Stimulated activated CD4-positive, alpha-beta T cell treated with anti-CD3 and anti-CD28 coated beads, Interleukin-2, amount 100 ng/mL, for 4 hours (primary cell): ENCODE measurements at places on chromosomes 5 and 9.
A peak's percentile ranks its signal among the peaks of the same experiment; 100 is the strongest.

GRCh38 chr5:168831383-168831782, 252.2 kb upstream of the PANK3 start:
- no peak for DNase-seq

DNA sequence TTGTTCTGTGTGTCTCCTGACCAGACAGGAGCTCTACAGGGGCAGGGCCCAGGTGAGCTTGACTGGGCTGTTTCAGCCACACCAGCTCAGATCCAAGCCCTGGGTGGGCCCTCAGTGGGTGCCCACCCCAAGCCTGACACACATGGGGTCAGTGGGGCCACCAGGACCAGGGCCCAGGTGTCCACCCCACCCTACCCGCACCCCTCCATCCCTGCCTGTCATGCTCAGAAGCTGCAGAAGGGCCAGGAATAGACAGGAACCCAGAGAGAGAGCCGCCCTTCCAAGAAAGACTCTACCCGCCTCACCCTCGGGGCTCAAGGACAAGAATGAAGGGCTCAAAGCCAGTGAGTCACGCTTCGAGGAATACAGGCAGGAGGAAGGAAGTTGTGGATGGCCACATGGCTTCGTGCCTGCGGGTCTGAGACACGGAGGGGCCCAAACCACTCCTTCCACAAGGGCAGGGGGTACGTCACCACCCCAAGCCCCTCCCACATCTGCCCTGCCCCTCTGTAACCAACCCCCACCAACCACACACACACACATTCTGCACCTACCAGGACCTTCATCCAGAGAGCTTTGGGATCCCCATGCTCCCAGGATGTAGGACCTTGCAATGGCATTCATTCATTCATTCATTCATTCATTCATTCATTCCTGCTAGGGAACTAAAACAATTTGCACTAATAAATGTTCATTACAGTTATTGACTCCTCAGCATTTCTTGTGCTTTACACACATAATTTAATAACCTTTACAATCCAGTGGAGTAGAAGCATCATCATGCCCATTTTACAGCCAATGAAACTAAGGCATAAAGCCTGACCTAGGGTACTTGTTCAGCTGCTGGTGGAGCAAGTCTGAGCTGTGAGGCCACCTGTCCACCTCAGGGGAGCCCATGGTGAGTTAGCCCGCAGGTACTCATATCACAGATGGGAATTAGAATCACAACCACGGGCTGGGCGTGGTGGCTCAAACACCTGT, 55.9 kb upstream of the STXBP1 start:
- DNase-seq = peak; percentile 28

DNA sequence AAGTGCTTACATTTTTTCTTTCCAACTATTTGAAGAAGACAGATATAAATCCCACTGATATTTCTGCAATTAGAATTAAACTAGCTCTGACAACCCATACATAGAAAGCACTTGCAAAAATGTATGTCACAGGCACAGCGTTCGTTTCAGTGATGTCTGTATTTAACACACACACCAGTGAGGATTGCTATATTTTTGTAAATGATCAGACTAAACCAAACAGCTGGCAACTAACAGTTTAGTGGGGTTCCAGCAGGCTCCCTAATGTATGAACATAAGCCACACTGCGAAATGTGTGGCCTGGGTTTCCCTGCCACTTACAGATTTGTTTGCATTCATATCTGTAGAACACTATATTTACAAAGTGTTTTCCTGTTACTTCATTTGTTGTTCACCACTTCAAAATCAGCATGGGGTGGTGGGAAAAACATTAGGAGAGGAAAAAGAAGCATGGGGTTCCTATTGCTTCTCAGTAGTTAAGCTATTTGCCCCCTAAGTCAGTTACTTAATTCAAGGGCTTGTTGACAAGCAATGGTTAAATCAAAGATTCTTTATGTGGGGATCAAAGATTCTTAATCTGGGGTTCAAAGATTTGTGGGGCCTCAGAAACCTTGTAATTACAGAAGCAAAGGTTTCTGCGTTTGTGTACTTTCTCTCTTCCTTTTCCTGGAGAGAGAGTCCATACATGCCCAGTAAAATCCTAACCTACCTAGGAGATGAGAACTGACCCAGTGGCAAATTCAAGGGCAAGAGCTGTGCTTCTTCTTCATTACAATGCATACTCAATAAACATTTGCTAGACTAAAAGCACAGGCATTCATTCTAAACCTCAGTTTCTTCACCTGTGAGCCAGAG, 27.1 kb downstream of the ZNF608 start:
- no peak for DNase-seq

DNA sequence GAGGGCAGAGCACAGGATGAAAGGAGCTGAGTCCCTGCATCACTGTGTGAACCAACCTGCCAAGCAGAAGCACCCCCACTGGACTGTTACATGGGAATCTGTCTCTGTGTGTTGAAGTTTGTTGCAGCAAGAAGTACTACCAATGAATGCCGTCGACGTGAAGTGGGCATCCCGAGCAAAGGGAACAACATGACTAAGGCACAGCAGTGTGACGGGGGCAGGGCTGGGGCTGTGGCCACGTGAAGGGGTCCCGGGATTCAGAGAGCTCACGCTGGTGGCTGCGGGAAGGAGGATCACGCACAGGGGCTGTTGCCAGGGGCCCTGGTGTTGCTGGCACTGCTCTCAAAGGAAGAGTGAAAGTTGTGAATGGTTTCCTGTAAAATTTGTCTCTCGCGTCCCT, 27.5 kb upstream of the GABBR2 start:
- DNase-seq = no peak

DNA sequence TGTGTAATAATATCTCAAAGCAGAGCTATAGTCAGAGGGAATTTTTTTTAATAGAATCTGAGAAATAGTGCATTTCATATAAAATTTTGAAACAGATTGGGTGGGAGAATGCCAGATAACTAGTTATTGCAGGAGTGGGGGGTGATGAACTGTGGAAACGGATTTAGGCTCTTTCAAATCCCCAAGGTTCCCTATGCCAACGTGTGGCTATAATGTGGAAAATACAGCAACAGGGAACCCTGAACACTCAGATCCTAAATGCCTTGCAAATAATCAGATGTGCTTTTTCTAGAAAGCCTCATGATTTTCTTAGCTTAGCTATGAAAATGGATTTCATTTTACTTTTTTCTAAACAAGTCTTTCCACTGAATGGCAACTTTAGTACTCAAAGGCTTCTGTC, 180.5 kb upstream of the DMAC1 start:
- no peak for DNase-seq

DNA sequence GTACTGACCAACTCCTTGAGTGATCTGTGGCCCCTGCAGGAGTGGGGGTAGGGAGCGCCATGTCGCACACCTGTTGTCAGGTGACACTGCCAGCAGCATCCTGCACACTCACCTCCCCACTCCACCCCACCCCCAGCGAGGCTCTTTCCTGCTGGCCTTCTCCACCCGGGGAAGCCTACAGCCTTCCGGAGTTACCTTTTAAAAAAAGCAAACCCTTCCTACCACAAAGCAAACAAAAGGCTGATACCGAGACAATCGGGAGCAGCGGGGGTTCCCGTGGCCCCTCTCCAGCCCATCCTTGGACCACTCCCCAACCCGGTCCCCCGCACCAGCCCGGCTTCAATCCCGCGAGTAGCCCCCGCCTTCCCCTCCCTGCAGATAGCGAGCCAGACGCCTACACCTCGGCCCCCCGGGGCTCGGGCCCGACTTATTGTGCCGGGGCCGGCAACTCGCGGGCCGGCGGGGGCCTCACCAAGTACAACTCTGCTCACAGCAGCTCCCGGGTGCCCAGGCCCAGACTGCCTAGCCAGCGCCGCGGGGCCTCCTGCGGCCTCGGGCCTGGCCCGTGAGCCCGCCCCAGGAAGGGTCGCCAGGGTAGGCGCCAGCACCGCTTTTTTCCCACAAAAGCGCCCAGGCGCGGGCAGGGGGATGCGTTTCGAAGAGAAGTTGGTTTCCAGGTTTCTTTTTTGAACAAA, 724 bp downstream of the MACROH2A1 start:
- DNase-seq = peak; percentile 5

GRCh38 chr5:107671742-107672210, 1.0 kb upstream of the EFNA5 start:
- DNase-seq = no peak

DNA sequence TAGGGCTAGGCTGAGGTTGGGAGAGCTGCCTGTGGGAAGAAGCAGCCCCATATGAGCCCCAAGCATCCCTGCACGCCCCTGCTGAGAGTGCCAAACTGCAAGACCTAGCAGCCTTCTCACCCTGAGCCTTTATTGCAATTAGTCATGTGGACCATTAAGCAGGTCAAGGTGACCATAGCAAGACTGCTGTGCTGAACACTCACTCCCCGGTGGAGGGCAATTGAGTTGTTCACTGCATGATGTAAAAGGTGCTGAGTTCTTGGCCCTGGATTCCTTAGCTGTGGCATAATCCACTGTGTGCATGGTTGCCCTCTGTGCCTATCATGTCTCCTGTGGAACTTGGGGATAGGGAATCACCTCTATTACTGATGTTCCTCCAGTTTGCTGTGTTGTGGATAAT, 131.1 kb downstream of the FOXD1 start:
- DNase-seq = no peak

- no peak for DNase-seq
These were observed 53.5 kb downstream of the NIPSNAP3B start for GRCh38 chr9:104817437-104817836.

DNA sequence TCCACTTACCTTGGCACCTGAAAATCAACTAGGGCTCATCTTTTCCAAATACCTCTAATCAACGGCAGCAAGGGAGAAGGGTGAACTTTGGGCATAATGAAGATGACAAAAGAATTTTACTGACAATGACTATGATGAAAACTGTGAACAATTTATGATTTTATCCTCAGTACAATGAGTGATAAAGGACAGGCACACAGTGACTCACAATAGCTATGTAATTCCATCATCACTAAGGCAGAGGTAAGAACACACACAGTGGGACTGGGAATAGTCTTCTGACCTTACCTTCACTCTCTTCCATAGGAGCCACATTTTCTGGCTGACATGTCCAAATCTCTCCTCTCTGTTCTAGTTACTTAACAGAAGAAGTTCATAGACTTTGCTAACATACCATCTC, 26.1 kb upstream of the KCNV2 start:
- DNase-seq = no peak

GRCh38 chr9:70257991-70258691, 637 bp upstream of the SMC5 start:
- peak; percentile 1 for DNase-seq

DNA sequence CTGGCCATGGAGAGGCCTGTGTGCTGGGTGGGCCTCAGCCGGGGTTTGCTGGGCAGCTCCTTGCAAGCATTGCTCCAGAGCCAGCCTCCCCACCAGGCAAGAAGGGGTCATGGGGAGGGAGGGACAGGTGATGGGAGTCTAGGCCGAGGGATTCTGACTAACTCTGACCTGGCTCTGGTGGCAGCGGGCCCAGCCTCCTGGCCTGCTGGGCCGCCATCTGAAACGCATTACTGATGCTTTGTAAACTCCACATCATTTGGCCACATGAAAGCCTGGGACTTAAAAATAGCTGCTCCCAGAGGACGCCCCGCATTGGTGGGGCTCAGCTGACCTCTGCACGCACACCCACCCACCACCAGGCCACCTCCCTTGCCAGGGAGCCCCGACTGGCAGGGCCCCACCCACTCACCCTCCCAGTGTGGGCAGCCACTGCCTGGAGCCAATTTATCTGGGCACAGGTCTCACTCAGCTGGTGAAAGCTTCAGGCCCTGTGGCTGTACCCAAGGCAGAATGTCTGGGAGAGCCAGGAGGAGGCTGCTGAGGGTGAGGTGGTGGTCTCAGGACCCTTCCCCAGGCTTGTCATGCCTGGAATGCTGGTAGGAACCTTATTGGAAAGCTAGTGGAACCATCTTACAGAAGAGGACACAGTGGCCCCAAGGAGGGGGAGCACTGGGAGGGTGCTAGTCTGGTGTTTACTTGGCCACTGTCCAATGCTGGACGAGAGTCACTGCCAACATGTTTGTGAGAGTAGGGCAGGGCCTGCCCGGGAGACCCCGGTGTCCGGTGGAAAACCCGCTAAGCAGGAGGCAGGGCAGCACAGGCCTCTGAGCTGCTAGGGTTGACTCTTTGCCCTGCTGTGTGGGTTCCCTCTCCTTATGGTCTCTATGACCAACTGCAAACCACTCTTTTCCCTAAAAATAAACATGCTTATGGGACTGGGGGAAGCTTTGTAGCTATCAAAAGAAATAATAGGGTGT, 10.8 kb downstream of the TCF7 start:
- DNase-seq = no peak

DNA sequence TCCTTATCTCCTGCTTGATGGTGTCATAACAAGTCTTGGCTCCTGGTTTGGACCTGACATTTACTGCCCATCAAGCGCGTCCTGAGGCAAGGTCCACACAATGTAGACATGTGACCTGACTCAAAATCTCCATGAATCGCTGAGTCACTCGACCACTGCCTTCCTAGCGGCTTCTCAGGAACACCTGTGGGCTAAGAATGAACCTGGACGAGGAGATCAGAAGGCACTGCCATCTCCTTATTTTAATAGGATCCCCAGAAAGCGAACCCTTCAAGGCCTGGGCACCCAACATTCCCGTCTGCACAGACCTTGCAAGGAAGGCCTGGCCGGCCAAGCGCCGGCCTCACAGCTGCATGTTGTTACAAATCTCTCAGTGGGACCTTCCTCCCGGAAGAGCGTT, 60.6 kb upstream of the IRX1 start:
- DNase-seq = no peak

GRCh38 chr5:41891066-41891707, 13.0 kb upstream of the RIMOC1 start:
- DNase-seq = no peak

GRCh38 chr9:36169708-36170107, 520 bp downstream of the CCIN start:
- no peak for DNase-seq

DNA sequence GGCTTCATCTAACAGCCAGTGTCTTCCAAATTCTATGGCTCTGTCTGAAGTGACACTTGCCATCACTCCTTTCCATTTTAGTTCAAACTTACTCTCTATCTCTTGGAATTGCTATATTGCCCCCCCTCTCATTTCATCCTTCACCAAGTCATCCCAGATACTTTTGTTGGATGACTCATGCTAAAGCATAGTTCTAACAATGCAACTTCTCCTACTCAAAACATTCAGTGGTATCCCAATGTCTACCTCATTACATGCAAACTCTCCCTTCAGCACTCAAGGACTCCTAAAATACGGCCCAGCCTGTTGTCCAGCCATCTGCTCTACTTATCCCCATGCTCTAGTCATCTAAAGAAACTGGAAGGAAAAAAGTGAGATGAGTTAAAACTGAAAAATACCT, 171.6 kb downstream of the RASEF start:
- no peak for DNase-seq

- DNase-seq = no peak
These were observed 163.6 kb upstream of the SPEF2 start for GRCh38 chr5:35454011-35454525.

GRCh38 chr9:73527521-73527920, 375.9 kb downstream of the ANXA1 start:
- no peak for DNase-seq

GRCh38 chr5:20017021-20017420, 29.0 kb upstream of the CDH18 start:
- DNase-seq = no peak

DNA sequence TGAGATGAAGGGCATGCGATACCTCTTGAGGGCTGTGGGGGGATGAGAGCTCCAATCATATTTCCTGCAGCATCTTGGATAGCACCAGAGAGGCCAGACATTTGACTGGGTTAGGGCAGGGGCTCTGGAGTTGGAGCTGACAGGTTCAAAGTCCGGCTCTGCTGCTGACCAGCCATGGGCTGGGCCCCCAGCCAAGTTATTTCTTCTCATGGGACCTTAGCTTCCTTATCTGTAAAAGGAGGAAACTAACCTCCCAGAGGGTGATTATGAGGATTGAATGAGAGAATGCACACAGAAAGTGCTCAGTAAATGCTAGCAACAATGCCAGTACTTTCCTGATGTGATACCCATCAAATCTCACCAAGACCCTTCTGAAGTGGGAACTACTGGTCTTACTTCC, 65.2 kb upstream of the SLC25A51 start:
- DNase-seq = no peak
